Activated naive CD4-positive, alpha-beta T cell treated with Interleukin-2 at 50 U/mL for 16 hours (primary cell): ENCODE measurements at places on chromosomes 11 and 22.

DNA sequence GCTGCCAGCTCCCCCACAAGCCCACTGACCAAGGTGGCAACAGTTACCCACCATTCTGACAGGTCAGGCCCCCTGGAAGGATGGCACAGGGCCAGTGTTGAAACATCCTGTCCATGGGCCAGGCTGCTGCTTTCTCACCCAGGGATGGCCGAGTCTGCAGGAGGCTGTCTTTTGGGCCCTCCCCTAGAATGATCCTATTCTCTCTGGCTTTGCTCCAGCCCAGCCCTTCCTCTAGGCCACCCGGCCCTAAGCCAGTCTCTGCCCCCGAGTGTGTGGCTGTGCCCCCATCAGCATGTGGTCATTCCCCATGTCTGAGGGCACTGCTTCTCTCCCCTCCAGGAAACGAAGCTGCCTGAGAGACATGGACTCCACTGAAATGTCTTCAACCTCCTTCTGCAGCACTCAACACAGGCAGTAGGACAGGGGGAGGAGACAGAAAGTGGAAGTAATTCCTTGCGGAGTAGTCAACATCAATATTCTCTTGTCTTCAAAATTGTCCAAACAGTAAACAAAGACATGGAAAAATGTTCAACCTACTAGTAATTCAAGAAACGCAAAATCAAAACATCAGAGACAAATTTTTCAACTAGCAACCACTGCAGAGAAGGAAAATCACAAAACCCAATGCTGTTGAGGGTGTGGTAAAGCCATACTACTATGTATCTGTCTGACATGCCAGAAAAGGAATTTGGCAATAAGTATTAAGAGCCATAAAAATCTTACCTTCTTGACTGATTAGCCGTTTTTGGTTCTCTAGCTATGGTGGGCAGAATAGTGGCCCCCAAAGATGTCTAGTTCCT lies 5.1 kb upstream of the SCARF2 start:
- DNase-seq: no peak

DNA sequence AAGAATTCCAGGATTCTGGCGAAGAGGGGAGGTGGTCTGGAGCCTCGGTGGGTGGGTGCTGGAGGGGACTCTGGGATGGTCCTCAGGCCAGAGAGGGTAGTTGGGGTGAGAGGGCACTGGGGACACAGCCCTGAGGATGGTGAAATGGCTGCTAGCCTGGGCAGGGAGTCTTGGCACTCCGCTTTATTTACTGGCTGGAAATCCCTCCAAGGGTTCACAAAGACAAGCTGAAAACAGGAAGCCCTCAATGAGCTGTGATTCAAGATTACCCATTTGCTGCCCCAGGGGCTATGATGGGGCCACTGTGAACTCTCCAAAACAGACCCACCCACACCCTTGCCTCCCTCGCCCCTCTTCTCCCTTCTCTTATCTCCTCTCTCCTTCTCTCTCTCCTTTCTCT lies 71.9 kb downstream of the FBXO7 start:
- no peak for DNase-seq

GRCh38 chr22:19079691-19080090 lies 42.5 kb downstream of the DGCR2 start:
- no peak for DNase-seq

GRCh38 chr11:45215098-45215865 lies 68.8 kb downstream of the PRDM11 start:
- no peak for DNase-seq

DNA sequence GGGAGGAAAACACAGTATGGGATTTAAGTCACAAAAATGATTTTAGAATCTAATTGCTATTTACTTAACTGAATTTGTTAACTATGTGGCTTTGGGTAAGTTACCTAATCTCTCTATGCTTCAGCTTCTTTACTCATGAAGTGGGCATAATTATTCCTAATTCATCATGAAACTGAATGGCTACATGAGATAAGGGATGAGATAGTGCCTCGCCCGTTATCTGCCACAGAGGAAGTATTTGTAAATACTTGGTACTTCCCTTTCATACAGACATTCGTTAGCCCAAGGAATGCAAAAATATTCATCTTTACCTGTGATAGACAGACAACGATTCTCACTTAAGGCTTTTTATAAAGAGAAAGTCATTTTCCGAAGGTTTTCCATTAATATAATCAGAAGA lies 221.2 kb upstream of the BLID start:
- DNase-seq: no peak

DNA sequence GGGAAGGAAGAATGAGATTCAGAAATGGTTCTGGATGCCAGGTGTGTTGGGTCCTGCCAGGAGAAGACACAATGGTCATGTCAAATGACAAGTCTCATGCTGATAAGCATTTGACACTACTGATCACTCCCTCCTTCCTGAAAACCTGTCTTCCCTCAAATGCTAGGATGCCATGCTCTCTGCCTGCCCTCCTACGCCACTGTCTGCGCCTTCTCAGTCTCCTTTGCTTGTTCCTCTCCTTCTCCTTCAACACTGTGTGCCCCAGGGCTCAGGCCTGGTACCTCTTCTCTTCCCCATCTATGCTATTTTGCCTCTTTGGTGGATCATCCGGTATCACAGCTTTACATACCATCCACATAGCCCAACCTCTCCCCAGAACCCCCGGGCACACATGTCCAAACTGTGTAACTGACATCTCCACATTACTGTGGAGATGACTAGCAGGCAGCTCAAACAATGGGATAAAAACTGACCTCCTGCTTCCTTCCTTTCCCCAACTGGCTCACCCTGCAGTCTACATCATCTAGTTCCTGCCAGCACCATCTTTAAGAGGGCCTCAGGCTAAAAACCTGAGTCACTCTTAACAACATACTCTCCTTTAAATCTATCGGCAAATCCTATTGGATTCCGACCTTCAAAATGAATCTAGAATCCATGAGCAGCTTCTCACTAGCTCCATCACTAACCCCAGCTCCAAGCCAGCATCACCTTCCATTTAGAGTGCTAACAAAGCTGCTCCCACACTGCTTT lies 8.2 kb downstream of the AP1B1 start:
- no peak for DNase-seq

DNA sequence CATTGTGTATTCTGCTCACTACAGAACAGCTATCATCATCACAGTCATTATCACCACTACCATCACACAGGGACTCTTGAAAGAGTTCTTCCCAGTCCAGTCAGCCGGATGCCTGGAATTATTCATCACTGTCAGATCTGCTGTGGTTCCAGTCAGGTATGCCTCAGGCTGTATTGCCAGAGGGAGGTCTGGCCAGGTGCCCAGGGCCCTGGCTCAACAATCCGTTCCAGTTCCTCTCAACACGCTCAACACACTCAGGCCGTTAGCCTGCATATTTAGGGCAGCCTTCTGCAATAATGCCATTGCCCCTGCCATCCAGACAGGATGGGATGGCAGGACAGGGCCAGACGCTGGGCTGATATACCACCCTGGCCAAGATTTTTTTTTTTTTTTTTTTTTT lies 28.6 kb upstream of the RASL10A start:
- no peak for DNase-seq

DNA sequence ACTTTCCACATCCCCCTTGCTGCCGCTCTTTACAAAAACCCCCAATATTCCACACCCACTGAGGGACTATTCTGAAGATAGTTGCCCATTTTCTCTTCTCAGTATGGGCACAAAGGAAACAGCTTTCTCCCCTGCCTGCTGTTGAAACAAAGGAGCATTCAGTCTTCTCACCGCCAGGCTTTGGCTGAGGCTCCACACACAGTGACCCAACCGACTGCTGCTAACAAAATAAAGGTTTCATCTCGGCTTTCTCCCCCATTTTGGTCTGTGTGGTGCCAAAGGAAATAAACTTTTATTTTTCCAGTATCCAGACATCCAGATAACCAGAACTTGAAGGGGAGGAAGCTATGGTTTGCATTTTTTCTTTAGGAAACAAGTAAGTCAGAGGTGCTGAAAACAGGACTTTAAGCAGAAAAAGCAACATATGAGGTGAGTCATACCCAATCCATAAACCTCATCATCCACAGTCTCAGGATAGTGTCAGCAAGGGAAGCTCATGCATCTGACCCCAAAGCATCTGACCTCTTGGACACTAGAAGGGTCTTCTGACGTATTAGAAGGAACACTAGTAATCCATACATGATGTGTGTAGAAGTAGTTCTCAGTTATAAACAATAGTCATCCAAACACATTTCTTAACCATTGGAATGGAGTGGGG lies 6.4 kb downstream of the CLMP start:
- DNase-seq: no peak

DNA sequence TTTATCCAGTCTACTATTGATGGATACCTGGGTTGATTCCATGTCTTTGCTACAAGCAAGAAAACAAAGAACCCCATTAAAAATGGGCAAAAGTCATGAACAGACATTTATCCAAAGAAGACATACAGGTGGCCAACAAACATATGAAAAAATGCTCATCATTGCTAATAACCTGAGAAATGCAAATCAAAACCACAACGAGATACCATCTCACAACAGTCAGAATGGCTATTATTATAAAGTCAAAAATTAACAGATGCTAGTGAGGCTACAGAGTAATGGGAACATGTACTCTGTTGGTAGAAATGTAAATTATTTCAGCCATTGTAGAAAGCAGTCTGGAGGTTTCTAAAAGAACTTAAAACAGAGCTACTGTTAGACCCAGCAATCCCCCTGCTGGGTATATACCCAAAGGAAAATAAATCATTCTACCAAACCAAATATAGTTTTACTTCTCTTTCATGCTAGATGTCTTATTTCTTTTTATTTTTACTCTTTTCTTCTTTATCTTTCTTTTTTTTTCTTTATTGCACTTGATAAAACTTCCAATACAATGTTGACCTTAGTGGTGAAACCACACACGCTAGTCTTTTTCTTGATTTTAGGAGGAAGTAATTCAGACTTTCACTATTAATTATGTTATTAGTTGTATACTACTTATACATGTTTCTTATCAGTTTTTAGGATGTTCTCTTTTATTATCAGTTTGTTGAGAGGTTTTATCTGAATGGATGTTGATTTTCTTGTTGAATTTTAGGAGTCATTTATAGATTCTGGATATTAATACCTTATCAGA lies 14.3 kb downstream of the TRIM22 start:
- no peak for DNase-seq

- no peak for DNase-seq
Measured at GRCh38 chr11:7910286-7910788, 20.7 kb downstream of the OR10A6 start.

DNA sequence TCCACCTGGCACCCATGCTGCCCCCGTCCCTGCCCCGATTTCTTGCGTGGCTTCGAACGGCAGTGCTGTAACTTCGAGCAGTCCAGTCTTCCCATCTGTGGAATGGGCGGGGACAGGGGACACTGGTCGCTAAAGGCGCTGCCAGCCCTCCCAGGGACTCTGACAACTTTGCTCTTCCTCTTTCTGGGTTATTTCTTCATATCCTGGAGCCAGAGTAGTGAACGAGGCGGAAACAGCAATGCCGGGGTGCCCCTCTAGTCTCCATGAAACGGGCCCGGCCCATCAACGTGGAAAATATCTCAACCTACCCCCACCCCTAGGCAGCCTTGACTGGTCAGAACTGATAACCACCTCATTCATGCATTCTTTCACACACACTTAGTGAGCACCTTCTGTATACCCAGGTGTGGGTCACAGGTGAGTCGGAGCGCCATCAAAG lies 42.8 kb downstream of the TRIOBP start:
- DNase-seq: no peak

DNA sequence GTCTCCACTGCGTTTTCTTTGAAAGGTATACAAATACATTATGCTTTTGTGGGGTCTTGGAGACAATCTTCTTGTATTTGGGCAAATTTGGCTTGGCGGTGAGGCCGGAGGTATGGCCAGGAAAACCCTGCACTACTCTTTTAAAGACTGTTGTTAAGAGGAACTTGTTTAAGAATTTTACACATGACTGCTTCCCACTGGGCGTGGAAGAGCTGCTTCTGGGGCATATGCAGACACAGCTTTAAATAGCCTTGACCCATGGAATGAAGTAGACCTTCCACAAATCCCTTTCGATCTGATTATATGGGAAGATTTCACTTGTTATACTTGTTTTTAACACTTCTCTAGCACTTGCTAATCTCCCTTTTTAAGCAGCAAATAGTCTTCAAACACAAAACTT lies 453.6 kb downstream of the MN1 start:
- no peak for DNase-seq

GRCh38 chr11:27553186-27553585 lies 46.6 kb upstream of the LIN7C start:
- DNase-seq: no peak

DNA sequence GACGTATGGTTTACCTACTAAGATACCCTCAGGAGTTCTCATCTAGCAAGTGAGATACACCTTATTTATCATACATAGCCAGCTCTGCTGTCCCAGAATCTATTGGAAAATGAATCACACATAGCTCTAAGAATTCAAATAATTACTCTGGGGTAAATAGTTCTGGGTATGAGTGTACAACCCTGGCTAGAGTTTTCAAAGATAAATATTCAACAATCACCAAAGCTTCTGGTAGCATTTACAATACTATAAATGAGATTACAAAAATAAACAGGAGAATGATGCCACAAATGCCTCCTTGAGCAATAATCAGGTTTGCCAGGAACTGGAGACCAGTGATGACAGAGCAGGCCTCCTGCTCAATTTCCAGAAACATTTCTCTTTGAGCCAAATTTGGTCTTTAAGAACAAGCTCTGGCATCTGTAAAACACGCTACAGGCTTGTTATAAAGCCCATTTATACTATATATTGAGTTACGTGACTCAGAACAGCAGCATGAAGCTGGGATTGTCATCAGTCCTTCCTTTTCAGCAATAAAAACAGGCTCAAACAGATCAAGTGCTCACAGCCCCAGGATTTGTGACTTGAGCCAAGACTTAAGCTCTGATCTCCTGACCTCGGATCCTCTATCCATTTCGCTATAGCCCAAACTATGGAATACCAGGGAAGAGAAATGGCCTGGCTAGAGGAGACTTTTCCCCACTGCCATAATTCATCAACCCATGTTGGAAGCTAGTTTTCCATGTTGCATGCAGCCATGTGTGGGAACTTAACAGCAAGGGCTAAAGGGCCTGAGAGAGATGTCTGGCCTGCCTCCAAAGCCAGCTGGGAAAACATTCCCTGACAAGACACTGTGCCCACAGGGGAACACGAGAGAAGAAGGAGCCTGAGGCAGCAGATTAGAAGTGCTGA lies 19.7 kb downstream of the RAB30 start:
- no peak for DNase-seq

- no peak for DNase-seq
Measured at GRCh38 chr11:45658292-45658991, 7.0 kb downstream of the CHST1 start.

GRCh38 chr11:119974051-119974450 lies 163.9 kb downstream of the TRIM29 start:
- no peak for DNase-seq

DNA sequence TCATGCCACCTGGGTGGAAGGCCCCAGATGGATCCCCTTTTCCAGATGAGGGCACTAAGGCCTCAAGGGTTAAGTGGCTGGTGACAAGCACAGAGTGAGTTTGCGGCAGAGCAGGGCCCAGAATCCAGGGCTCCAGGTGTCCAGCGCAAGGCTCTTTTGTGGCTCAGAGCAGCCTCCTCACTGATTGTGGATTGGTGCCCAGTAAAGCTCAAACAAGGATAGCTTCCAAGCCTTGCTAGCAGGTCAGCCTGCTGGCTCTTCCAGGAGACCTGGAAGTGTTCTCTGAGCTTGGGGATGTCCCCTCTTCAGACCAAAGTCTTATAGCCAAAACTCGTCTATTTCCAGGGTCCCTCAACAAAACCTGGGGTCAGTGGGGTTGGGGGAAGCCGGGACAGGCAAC lies 167.6 kb upstream of the SYT13 start:
- no peak for DNase-seq
